Activated CD4-positive, alpha-beta T cell treated with anti-CD3 and anti-CD28 coated beads for 1 hour (primary cell): ENCODE measurements at places on chromosomes 3 and 15.

DNA sequence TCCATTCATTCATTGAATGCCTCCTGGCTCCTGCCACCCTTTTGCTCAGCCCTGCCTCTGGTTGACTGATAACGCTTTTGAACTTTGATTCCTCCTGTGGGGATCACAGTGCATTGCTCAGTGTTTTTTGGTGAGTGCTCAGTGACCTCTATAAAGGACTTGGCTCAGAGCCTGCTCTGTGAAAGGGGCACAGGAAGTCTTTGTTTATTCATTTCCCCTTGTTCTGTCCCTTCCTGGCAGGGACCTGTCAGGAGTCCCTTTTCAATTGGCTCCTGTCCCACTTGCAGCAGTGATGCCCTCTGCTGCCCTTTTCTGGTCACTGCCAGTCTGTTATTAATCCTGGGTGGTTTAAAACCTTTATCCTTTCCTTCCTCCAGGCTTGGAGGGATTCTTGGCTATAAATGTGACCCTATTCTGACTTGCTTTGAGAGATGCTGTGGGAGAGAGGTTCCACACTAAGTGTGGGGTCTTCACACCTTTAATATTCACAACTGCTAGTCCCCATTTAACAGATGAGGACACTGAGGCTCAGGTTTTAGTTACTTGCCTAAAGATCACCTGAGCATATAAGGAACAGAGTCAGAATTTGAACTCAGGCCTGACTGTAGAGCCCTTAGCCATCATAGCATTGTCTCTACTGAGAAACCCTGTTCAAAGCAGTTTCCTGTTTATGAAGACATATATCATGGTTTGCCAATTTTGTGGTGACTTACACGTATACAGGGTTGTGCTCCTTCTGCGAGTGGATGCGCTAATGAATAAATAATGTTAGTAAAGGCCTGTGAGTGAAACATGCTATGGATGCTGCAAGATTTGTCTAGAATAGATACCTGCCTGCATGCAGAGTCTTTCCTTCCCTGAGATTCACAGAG, 23.2 kb upstream of the TATDN2 start:
- peak; percentile 47 for DNase-seq

GRCh38 chr3:16461463-16462245, 51.8 kb downstream of the RFTN1 start:
- DNase-seq: no peak

- DNase-seq: no peak
These were observed 4.7 kb downstream of the SEMA3G start for GRCh38 chr3:52440249-52440551.

- peak; percentile 36 for DNase-seq
These were observed 72.2 kb downstream of the SMAD6 start for GRCh38 chr15:66774001-66774814.

GRCh38 chr3:77513542-77513941, 473.6 kb downstream of the ROBO2 start:
- no peak for DNase-seq
